ENCODE measurements at places on chromosomes 13 and 19.

GRCh38 chr13:113053376-113053775 is 52.2 kb upstream of the F7 start:
- DNase-seq, result no peak

DNA sequence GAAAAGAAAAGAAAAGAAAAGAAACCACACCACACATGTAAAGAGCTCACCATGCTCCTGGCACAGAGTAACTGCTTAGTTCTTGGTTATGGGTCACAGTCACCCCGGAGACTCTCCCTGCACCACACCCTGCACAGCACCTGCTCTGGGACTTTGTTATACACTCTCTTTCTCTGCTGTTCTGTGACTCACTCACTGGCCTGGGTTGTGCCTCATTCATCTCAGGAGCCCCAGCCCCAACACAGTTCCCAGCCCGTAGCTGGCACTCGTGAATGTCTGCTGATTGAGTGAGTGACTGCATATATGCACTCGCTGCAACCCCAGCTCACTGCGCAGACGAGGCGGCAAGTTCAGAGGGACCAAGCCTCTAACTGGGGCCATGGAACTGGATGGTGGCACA is 22.9 kb upstream of the ZNF507 start:
- no peak for DNase-seq

GRCh38 chr13:31793246-31793645 is 53.9 kb downstream of the RXFP2 start:
- no peak for DNase-seq

GRCh38 chr13:93425411-93425810 is 198.8 kb downstream of the GPC6 start:
- no peak for DNase-seq

DNA sequence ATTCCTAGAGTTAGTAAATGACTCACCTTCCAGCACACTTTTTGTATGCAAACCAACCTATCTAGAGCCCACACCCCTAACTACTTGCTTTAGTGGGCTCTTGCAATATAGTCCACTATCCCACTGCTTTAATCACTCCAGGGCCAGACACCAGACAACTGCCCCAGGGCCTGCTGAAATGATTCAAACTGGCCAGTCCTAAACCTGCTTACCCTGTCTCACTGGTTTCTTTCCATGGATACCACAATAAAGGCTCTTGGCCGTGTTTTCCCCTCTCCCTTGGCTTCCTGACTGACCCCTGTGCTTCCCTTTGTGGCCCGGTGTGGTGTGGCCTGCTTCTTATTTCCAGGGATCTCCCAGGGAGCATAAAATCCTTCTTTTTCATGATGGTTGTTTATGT is 14.6 kb downstream of the HS6ST3 start:
- DNase-seq, result no peak

DNA sequence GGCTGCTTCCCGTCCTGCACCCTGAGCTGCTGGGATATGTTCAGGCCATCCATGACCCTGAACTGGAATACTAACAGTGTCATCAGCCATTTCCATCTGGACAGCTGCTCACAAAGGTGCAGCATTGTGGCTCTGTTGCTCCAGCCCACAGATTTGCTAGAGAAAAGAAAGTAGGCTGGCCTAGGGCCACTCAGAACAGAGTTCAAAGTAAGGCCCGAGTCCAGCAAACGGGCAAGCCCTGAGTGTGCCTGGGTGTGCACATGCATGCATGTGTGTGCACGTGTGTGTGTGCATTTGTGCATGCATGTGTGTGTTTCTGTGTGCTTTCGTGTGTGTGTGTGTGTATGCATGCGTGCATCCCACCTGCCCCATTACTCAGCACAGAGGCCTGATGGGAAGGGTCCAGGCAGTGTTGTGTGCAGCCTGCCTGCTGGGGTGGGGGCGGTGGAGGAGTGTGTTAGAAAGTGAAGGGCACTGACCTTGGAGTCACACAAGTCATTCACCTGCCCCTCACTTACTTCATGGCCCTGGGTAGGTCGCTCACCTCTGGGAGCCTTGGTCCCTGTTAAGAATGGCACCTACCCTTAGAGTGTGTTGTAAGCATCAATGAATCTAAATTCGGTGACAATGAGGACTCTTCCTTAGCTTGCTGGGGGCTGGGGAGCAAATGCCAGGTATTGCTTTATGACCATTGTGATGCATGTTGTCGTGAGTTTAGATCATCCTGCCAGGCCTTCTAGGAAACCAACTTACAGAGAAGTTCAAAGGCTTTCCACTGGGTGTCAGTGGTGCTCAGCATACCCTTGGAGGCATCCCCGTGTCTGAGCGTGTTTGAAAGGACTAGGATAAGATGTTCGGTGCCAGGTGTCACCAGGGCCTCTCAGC is 53.2 kb downstream of the GPR12 start:
- peak; percentile 63 for DNase-seq

DNA sequence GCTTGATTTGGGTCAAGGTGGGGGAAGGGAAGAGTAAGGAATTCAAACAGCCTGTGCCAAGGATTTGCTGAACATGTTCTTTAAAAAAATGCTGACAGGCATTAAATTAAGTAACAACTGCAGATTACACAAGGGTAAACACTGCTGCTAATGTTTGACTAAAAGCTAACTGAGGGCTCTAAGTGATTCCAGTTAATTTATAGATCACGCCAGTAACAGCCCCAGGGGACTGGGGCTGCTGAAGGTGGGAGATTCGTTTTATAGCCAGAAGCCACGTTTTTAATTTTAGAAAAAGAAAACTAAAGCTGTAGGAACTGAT is 321.7 kb downstream of the DLEU7 start:
- no peak for DNase-seq

DNA sequence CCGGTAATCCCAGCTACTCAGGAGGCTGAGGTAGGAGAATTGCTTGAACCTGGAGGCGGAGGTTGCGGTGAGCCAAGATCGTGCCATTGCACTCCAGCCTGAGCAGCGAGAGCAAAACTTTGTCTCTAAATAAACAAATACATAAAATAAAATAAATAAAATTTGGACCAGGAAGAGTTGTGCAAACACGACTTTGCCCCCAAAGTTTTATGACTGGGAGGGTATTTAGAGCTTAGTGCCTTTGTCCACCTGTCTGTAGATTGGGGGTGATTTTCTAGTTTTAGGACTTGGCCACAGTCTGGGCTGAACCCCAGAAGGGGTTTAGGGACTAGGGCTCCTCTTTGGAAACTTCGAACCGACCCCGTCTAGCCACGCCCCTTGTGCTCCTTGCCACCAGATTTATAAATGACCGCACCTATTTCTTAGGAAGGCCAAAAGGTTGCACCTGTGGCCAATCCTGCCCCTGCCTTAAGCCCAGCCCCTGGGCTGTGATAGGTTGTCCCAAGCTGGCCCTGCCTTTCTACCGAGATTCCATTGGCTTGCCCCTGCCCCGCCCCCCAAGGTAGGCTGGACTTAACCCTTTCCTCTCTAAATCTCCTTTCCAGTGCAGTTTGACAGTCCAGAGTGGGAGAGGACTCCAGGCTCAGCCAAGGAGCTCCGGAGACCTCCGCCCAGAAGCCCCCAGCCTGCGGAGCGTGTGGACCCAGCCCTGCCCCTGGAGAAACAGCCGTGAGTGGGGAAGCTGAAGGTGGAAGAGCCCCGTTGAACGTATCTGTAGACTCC is 5.3 kb downstream of the SHD start:
- DNase-seq, result no peak

Measured in Jurkat, Clone E6-1 (cell line).